ENCODE measurements at places on chromosomes 5 and 9.
A peak's percentile ranks its signal among the peaks of the same experiment; 100 is the strongest.

DNA sequence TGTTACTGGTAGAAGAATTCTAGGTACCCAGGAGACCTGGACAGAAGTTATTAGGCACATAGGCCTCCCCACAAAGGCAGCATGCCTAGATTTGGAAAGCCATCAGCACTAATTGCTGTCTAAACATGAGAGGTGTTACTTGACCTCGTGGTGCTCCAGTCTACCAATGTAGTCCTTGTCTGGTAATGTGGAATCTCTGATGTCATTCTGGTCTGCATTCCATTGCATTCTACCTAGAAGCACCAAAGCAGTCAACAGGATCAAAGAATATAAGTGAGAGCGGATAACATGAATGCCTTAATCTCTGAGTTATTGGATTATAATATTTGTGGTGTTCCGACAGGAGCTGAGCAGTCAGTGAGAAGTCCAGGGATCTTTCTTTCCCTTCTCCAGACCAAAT is 175.2 kb downstream of the PSAT1 start:
- DNase-seq, result no peak

DNA sequence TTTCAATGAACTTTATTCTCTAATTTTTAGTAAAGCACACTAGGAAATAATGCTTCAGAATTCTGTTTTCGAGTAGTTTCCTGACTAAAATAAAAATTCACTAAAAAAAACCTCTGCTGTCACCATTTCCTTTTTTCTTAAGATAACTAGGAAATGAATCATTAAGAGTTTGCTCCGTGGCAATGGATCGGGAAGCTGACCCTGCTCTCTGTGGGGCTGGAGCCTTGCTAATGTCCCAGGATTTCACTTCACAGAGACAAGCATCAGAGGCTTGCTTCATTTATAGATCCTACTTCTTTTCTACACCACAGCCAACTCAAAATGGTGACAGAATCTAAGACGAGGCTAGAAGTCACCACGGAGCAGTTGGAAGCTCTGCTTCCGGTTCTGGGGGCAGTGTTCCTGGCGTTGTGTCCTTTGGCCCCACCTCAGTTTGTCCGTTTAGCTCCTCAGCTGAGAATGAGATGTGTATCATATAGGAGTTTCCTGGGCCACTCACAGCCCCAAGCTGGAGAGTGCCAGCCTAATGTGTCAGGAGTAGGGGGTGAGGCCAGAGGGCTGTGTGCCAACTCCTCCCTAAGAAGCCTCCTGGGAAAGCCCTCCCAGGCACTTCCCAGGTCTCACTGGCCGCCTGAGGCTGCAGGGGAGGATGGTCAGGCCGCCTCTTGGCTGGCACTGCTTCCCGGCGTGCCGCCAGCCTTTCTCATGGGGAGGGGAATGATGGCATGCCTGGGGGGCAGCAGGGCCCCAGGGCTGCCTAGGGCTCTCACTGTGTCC is 19.6 kb downstream of the TENT4A start:
- peak; percentile 73 for DNase-seq

DNA sequence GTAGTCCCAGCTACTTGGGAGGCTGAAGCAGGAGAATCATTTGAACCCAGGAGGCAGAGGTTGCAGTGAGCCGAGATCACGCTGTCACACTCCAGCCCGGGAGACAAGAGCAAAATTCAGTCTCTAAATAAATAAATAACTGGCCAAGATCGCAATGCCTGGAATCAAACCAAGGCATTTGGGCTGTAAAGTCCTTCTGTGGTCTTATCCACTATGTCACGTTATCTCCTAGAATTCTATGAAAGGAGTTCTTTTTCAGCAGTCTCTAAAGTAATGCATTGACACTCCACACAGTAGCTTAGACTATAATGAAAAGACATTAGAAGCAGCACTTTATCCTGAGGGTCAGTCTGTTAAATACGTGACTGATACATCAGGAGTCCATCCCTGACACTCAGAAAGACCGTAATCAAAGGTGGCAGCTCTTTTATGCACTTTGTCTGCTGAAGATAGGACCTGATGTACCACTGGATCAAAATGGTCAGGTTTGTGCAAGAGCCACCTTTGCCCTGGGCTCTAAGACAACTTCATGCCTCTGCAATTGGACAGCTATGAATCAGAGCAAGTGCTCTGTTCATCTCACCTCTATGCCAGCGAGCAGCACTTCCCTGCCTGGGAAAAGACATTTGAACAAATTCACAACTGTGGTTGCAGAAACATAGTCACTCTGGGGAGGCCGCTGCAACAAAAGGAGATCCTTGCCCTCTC is 31.7 kb upstream of the GNA14 start:
- no peak for DNase-seq

DNA sequence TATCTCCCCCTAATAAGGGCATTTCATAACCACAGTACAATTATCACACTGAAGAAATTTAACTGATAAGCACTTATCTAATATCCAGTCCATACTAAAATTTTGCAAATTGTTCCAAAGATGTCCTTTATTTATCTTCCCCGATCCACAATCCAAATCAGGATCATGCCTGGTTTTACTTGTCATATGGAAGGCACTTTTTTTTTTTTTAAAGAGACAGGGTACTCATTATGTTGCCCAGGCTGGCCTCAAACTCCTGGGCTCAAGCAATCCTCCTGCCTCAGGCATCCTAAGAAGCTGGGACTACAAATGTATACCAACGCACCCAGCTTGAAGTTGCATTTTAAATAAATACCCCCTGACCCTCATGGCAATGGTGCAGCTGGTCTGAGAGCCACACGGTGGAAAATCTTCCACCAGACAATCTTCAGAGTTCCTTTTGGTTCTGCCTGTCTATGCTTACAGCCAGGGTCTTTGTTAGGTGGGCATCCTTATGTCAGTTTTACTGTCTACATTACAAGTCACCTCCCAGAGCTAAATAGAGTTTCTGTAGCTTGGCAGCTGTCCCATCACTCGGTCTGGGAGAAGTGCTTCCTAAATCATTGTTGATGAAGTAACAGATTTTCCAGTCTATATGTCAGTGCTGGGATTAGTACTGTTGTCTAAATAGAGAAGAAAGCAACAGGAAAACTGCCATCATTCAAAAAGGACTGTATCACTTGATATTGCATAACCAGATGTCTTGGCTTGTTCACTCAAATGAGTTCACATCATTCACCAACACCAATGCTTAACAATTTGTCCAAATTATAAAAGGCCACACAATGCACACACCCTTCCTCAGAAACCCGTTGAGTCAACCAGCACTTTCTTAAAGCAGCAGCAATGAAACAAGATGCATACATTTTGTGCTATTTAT is 26.4 kb downstream of the PTPN3 start:
- DNase-seq, result no peak

DNA sequence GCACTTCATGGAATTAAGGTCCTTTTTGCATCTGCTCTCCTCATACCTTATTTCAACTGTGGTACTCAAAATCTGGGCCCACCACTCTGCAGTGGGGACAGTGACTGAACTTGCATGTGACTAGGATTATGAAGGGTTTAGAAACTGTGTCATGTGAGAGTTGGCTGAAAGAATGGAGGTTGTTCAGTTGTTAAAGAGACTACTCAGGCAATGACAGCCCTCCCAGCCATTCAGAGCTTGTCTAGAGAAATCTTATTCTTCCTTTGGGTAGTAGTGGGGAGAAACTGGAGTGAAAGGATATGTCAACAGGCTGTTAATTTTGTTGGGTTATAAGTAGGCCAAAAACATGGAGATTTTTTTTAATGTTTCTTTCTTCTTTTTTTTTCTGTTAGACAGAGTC is 10.3 kb downstream of the AOPEP start:
- no peak for DNase-seq

- no peak for DNase-seq
These were observed 29.3 kb downstream of the AMBP start for GRCh38 chr9:114048533-114049415.

DNA sequence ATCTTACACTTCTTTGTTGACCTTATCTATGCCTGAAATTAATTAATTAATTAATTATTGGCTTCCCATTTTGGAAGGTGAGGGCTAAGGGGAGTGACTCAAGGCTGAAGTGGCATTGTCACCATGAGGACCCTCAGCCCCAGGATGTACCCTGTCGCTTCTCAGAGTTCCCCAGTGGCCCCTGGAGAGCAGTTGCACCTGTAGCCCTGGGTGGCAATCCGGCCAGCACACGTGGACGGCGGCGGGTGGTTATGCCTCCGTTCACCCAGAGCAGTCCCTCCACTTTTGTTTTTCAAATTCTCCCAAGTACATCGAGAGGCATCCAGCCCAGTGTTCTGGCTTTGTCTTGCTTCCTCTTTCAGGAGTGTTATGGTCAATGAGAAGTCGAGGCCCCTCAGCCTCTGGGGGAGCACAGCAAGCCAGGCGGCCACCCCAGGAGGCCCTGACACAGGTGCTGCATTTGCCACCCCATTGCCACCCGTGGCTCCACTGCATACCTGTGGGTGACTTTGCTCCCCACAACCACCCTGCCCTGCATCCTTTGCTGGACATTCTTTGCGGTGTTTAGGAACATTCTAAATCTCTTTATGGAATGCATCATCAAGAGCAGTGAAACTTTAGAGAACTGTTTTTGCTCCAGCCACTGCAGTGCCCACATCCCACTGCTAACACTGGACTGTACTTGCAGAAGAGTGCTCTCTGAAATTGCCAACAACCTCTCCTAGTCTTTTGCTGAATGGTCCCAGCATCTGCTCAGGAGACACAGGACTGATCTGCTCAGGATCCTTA is 11.5 kb upstream of the IRX2 start:
- no peak for DNase-seq

- no peak for DNase-seq
These were observed 62.3 kb downstream of the LPAR1 start for GRCh38 chr9:110975969-110976368.

DNA sequence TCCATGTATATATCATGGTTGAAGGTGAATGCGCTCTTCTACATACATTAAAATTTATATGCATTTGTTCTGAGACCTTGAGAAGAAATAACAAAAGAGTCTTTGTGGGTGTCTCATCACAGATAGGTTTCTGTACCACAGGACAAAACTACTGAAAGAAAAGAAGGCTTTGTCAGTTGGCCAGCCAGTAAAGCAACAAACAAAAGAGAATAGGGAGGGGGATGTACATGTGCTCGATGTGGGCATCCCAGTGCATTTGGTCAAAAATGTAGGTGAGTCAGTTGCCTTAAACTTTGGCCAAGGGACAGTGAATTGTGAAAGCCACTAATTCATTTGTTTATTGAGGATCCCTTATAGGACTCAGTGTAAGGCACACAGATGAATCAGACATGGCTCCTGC is 13.3 kb downstream of the RBM18 start:
- DNase-seq, result no peak

DNA sequence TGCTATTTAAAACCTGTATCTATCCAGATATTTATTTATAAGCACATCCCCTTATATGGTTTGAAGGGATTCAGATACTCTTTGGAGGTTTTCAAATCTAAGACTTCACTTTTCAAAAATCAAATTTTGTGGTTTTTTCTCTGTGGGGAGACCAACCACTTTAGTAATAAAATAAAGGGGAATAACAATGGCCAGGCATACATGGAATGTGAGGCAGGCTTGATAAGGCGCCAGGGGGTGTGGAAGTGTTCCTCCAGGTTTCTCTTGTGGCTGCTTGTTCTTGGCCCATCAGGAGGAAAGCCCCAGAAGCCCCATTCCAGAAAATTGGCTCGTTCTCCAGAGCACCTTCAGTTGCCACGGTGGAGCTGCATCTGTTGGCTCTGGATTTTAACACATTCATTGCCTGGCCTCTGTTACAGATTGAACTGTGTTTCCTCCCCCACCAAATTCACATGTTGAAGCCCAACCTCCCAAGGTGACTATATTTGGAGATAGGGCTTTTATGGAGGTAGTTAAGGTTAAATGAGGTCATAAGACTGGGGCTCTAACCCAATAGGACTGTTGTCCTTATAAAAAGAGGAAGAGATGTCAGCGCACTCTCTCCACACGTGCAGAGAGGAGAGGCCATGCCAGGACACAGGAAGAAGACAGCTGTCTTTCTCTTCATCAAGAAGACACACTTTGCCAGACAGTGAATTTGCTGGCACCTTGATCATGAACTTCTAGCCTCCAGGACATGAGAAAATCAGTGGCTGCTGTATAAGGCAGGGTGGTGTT is 195.9 kb downstream of the TMEM38B start:
- DNase-seq, result no peak
